ENCODE measurements at places on chromosomes 2 and 18.

DNA sequence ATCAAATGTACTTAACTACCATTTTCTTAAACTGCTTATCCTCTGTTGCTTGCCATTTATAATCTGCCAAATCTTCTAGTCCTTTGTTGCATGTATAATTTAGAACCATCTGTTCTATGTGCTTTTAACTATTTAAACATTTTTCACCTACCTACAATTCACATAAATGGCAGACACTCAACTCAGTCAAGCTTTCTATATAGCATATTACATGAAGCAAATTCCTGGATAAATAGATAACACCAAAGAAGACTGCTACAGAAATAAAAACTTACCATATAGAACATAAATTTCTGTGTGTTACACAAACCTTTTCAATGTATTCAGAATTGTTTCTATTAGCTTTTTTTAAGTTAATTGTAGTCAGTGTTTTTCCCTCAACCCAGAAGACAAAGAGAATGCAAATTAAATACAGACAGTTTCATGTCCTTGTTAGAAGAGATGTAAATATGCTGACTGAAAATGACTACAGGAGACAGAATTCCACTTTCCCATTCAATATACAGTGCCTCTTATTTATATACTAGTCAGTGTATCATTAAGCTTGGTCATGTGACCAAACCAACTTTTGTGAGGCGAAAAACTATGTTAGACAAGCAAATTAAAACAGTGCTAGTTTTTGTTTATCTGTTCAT, 2.6 kb downstream of the BAZ2B start:
- no peak for DNase-seq

DNA sequence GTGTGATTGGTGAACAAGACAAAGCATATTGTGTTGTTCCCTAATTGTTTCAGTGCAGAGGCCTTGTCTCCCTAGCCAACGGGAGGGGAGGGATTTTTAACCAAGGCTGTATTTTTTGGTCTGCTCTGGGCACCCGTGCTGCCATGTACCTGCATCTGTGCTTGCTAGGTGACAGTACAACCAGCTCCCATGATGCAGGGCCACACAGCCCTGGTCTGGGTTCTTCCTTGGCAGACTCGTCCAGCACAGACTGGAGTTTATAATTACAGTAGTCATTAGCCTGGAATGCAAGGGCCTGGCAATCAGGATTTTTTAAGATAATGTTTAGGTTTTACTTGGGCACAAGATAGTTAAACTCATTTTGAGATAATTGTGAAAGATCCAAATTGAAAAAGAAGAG, 36.4 kb downstream of the TCF7L1 start:
- DNase-seq: no peak

GRCh38 chr2:74297391-74297790, 45.8 kb downstream of the SLC4A5 start:
- DNase-seq: no peak

DNA sequence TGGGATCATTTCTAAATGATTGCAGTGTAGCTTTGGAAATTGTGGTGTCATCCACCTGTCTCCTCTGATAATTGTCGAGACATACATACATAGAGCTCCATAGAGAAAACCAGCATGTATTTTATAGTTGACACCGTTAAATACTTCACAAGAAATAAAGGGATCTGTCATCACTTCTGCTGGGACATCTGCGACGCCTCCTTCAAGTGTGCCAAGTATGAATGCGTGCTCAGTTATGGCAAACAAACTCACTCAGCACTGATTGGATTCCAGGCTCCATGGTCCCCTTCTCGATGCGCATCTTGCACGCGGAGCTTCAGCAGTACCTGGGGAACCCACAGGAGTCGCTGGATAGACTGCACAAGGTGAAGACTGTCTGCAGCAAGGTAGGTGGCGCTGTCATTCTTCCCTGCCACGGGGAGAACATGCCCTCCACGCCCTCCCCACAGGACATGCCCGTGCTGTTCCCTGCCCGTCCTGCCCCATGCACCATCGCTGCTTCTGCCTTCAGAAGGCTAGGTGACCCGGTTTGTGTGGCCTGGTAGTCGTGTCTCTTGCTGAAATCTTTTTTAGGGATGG, 64.1 kb downstream of the TRAPPC12 start:
- no peak for DNase-seq

DNA sequence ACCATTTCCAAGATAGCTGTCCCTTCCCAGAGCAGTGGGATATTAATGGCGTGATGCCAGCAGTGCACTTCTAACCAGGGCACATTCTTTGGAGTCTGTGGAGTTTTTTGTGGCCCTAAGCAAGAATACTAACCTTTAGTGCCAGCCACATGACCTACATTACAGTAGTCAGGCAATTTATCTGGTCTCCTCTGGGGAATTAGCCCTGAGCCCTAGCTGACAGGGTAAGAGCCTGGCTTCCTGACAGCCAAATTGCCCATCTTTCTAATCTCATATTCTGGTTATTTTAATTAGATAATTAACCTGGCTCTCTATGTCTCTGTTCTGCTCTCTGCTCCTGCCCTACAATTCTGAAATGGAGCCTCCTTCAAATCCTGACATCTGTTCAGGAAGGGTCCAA, 5.2 kb downstream of the PFN4 start:
- DNase-seq: no peak

DNA sequence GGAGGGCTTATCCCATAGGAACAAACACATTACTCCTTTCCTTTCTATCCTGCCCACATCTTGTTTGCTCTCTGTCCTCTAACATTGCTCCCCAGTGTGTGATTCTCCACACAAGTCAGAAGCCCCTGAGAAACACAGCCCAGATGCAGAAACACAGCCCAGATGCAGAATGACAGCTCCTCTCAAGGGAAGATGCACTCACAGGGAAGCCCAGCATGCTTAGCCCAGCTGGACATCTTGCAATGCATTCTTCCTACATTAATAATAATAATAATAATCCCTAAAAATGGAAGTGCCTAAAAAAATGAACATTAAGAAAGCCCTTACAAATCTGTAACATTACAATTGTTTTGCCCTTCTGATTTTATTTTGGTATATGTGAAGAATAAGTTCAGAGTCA, 172.1 kb downstream of the CBLN2 start:
- DNase-seq: no peak

Data from activated CD8-positive, alpha-beta memory T cell treated with anti-CD3 and anti-CD28 coated beads for 4 hours (primary cell).